ENCODE measurements at places on chromosomes 11 and 22.

GRCh38 chr22:31584804-31585160, 77.2 kb downstream of the PISD start:
- DNase-seq: no peak

- DNase-seq: no peak
Observed at GRCh38 chr22:19016081-19016766, 80.1 kb upstream of the PRODH start.

DNA sequence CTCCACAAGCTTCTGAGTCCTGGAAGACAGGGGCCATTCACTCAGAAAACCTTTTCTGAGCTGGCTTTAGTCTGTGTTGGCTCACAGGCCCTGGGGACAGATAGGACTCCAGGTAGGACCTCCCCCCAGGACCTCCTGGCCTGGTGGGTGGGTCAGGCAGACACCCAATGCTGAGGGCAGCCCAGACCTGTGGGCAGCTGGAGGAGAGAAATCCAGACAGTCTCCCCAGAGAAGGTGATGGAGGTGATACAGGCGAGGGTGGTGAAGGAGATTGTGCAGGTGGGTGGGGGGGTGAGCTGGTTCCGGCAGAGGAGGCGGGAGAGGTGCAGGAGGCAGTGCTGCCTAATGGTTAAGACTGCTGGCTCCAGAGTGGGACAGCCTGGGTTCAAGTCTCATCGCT, 15.6 kb downstream of the LRRC32 start:
- no peak for DNase-seq

DNA sequence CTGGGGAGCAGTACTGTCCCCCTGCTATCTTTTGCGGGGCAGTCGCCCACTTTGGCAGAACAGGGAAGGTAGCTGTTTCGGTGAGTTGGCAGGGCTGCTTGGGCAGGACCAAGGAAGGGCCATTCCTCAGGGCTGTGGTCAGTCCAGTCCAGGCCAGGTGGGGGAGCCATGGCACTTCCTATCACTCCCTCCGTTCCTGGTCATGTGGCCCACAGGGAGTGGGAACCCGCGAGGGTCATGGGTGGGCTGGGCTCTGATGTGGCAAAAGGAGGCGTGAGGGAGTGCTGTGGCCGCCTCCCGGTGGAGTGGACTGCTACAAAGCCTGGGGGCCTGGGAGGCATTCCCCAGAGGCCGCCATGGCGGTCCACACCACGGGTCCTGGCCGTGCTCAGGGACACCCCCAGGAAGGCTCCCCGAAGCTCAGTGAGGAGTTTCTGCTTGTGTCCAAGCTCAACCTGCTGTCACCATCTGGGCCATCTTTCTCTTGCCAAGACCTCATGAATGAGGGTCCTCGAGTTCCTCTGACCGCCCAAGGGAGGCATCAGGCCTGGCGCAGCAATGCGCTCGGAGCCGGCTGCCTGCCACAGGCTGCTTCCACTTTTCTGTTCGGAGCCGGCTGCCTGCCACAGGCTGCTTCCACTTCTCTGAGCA, 11.9 kb downstream of the CHID1 start:
- DNase-seq: no peak

DNA sequence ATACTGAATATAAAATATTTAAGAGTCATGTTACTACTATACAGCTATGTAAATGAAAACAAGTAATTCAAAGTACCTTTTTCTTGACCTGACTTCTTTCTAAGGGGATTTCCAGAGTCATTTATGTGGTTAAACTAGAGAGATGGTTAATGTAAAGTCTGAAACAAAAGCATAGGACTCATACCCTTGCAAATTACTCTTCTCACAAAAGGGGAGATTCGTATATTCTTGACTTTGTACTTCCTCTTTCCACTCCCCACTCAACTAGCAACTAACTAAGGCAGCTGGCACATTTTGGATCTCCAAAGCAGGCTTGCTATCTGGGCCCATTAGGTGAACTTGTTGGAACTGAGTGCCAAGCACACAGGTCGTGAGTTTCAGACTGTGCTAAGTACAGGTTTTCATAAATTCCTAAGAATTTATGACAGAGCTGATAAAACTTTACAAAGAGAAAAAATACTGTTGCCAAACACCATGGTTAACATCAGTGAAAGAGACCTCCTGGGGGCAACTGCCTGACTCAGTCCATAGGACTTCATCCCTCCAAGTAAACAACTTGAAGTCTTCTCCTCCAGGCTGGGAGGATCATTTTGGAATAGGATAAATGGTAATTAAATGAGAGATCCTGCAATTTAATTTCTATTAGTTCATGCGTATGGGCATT, 77.0 kb upstream of the DDI1 start:
- DNase-seq: no peak

DNA sequence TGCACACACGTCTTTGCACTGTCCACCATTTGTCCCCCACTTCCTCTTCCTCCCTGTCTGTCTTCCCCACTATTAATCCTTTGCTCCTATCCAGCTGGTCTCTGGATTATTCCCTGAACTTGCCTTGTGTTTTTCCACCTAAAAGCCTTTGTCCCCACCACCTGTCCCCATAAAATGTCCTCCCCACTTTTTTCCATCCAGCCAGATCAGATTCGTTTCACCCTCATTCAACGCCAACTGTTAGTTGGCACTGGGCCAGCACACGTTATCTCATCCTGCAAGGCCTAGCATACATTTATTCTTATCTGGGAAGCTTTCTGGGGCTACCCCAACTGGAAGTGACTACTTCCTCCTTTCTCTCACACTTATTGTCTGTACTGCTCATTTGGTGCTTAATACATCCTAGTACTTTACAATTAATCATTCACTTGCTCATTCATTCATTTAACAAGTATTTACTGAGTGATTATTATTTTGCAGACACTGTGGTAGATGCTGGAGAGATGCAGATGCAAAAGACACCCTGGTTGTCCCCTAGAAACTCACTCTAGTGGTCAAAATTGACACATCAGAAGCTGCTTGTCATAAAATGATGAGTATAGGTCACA, 96.2 kb downstream of the RASSF10 start:
- no peak for DNase-seq

DNA sequence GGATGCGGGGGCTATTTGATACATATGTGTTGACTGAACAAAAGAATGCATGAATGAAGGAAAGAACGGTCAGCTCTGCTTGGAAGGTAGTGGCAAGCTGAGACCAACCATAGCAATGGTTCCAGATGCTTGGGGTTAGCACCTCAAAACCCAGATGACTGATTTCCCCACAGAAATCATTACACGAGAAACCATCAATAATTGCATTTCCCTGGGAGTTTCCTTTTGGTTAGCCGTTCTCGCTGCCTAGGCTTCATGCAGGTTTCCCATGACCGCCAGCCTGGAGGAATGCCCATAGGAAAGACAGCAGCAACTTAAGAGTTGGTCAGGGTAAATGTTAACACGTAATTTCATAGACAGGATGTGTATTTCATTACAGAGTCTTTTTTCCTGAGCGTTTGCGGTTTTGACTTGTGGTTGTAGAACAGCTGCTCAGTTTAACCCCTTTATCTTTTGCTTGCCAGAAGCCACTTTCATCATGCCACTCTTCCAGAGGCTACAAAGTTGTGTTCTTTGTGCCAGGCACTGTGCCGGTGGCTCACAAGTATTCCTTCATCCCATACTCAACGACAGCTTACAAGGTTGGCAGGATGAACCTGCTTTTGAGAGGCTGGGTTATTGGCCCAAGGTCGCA, 2.8 kb downstream of the IL17RA start:
- peak; percentile 31 for DNase-seq

DNA sequence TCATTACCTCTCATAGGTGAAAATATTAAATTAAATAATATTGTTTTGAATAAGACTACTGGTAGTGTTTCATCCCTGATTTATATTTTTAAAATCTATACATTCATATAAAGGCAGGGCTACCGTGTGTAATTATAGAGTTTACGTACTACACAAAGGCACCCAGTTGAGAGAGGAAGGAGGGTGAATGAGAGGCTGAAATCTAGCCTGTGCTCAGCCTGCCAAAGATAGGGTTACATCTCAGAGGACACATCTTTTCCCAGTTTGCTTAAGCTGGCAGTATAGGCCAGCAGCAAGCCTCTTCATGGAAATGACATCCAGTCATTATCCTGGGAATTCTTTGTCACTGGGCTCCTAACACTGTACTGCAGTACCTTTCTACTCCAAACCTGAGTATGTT, 7.5 kb upstream of the B3GNT6 start:
- DNase-seq: no peak

DNA sequence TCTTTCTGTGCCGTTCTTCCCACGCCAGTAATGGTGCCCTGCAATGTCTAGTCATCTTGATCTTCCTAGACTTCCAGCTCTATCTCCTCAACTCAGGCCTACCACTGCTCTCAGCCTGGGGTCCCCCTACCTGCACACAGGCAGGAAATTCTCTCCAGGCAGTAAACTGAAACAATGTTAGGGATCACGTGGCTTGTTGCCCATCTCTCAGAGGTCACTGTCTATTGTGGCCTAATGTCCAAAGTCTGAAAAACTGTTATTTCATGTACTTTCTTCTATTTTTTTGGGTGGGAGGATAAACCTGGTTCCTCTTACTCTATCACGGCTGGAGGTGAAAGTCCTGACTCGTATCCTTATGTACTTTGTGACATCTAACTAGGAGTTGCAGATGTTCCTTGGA, 59.1 kb downstream of the CCDC34 start:
- no peak for DNase-seq

DNA sequence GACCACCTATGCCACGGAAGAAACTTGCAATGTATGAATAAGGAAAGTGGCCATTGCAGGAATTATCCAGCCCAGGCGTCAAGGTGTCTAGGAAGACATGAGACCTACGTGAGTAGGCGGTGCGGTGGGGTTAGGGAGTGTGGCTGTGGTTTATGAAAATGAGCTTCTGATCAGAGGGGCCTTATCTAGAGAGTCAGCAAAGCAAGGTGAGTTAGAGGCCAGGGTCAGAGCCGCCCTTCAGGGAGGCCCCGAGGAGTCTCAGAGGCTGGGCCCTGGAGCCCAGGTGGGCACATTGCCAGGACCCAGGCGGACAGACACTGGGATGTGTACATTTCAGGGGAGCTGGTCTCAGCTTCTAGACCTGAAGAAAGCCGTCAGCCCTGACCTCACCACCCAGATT, 13.8 kb upstream of the LINC01488 start:
- DNase-seq: no peak

GRCh38 chr11:1050581-1051355, 14.2 kb upstream of the MUC6 start:
- peak; percentile 65 for DNase-seq

DNA sequence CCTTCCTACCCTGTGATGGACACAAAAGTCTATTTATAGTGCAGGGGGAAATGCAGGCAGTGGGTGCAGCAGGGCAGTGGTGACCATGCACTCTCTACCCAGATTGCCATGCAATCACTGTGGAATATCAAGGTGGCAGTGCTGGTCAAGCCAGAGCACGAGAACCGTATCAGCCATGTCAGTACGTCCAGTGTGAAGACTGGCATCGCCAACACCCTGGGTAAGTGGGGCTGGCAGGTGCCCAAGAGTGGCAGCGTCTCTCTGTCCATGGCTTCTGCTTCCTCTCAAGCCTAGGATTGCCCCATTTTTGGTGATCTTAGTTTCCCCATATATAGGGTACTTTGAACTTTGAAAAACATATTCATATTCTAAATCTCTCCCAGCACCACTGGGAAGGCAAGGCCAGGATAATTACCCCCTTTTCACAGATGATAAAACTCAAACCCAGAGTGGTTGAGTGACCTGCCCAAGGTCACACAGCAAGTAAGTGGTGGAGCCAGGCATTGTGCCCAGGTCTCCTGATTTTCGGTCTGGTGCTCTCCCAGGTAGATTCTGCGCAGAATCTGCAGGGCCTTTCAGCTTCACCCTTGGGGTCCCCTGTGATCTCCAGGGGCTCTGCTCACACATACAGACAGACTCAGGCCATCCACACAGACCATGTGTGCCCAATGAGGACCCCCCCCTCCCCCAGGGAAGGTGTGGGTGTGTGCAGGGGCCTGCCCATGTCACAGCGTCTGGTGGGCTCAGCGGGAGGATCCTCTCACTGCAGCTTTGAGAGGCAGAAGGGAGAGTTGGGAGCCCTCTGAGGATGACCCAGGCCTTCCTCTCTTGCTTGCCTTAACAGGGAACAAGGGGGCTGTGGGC, 7.1 kb downstream of the INPPL1 start:
- no peak for DNase-seq

DNA sequence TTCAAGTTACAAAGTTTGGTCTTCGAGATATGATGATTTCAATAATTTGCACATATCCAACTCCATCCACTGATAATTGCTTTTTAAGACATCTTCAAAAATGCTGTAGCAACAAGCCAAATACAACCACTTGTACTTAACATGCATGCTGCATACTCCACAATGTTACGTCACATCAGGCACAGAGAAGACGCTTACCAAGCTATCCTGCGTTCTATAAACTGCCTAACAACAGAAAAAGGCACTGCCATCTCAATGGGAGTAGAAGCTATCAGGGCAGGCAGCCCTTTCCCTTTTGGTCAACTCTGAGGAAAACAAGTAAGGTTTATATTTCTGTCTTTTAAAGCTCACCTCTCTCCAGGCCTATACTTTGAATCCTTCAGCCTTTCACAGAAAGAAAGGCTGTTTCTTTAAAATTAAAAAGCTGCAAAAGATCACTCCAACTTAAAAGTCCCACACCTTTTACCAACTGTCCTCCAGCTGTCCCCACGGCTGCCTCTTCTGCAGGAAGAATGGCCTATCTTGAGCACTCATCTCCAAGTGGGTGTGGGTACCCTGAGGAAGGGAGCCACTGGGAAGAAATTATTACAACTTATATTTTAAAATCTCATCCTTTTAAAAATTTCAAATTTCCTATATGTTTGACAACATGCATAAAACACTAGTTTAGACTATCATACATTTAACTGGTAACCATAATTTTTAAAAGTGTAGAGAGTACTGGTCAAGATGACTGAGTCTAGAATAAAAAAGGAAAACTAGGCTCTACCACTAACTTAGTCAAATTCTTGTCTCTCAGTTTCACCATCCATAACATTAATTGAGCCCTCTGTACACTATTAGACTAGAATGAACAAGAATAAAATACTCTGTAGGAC, 14.5 kb downstream of the PHF21A start:
- DNase-seq: no peak

- DNase-seq: peak; percentile 19
Observed at GRCh38 chr11:10742460-10743208, 8.4 kb upstream of the CTR9 start.

GRCh38 chr11:122270535-122270934, 154.5 kb upstream of the BLID start:
- no peak for DNase-seq

DNA sequence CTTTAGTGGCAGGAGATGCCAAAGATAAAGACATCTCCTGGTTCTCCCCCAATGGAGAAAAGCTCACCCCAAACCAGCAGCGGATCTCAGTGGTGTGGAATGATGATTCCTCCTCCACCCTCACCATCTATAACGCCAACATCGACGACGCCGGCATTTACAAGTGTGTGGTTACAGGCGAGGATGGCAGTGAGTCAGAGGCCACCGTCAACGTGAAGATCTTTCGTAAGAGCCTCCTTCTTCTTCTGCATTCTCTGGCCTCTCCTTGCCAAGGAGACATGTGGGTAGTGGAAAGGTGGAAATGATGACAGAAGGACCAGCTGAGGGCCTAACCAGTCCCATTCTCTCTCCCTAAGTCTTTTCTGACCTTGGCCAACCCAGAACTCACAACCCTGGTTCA, 110.1 kb upstream of the TTC12 start:
- no peak for DNase-seq

- DNase-seq: no peak
Observed at GRCh38 chr11:115576606-115577380, 72.6 kb upstream of the CADM1 start.
